ENCODE measurements at places on chromosomes 1 and 21. TPM values are rescaled to one million over a fixed set of nuclear protein-coding genes. Genes with fewer than 3 reads are reported as not detected.

LCE6A gene
- not detected for total RNA-seq

TMEM69 gene
- total RNA-seq = 16.0 TPM

CTSK gene
- total RNA-seq = 8.1 TPM

LINGO4 gene
- under 0.01 TPM for total RNA-seq

NBPF10 gene
- 3.3 TPM for total RNA-seq

NPPB gene
- total RNA-seq = not detected

GBP4 gene
- total RNA-seq = 21.8 TPM

BCAR3 gene
- total RNA-seq = 1.4 TPM

AIRE gene
- total RNA-seq = 0.10 TPM

RTCA gene
- total RNA-seq = 26.4 TPM

TSPEAR gene
- total RNA-seq = not detected

CIART gene
- 1.2 TPM for total RNA-seq

SASS6 gene
- total RNA-seq = 1.8 TPM

OR2L13 gene
- 0.21 TPM for total RNA-seq

DOCK7 gene
- total RNA-seq = 15.5 TPM

HRNR gene
- under 0.01 TPM for total RNA-seq

DNAJC11 gene
- total RNA-seq = 17.3 TPM

FCGR3B gene
- 2.3 TPM for total RNA-seq

JAM2 gene
- total RNA-seq = under 0.01 TPM

TMEM52 gene
- total RNA-seq = 0.31 TPM

FCGR2B gene
- total RNA-seq = 30.7 TPM

INSRR gene
- not detected for total RNA-seq

CHI3L2 gene
- total RNA-seq = 12.9 TPM

LCE1B gene
- total RNA-seq = not detected

ARHGAP29 gene
- total RNA-seq = 0.10 TPM

SPTA1 gene
- total RNA-seq = not detected

LORICRIN gene
- not detected for total RNA-seq

IFNLR1 gene
- 1.6 TPM for total RNA-seq

PDE4B gene
- 518 TPM for total RNA-seq

NECTIN4 gene
- total RNA-seq = 1.4 TPM

S100A5 gene
- total RNA-seq = not detected

CD5L gene
- total RNA-seq = not detected

IL19 gene
- 0.10 TPM for total RNA-seq

C1orf167 gene
- not detected for total RNA-seq

PPFIA4 gene
- 0.73 TPM for total RNA-seq

TMPRSS15 gene
- total RNA-seq = 0.21 TPM

S100A7A gene
- not detected for total RNA-seq

CASZ1 gene
- total RNA-seq = 18.8 TPM

GPR161 gene
- total RNA-seq = 0.10 TPM

MSH4 gene
- 0.31 TPM for total RNA-seq

ADAMTS4 gene
- total RNA-seq = 0.21 TPM

OR2G6 gene
- 0.10 TPM for total RNA-seq

OR2M3 gene
- not detected for total RNA-seq

NBPF6 gene
- total RNA-seq = not detected

TMEM51 gene
- 1.0 TPM for total RNA-seq

PDPN gene
- total RNA-seq = not detected

KCNJ10 gene
- total RNA-seq = not detected

SLC45A3 gene
- 2.0 TPM for total RNA-seq

PLEKHG5 gene
- 2.1 TPM for total RNA-seq

All from mononuclear cell (primary cell).